ENCODE measurements at places on chromosomes 1 and 21. TPM values are rescaled to one million over a fixed set of nuclear protein-coding genes. Genes with fewer than 3 reads are reported as not detected.
A peak's percentile ranks its signal among the peaks of the same experiment; 100 is the strongest.

DNA sequence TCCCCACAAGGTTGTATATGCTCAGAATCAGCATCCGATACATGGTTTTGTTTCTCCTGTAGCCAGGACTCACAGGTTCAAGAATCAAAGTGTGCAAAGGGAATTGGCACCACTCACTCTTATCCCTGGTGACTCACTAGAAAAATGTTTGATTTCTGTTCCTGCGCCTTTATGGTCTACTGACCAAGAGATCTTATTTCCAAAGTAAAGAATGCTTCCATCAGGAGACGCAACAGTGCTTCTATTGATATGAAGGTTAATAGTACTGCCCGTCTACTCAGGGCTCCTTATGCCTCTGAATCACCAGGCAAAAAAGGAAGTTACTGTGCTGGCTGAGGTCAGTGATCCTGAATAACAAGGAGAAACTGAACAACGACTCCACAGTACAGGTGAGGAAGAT lies 1392.0 kb upstream of the PRMT6 start:
- DNase-seq, result no peak
- no peaks in the 10 kb centered on the region for H3K27me3 ChIP-seq
- no peak overlapping the region for H3K27ac ChIP-seq
- no peaks in the 10 kb centered on the region for H3K36me3 ChIP-seq

Gene KRTAP13-2
- not detected for total RNA-seq

DNA sequence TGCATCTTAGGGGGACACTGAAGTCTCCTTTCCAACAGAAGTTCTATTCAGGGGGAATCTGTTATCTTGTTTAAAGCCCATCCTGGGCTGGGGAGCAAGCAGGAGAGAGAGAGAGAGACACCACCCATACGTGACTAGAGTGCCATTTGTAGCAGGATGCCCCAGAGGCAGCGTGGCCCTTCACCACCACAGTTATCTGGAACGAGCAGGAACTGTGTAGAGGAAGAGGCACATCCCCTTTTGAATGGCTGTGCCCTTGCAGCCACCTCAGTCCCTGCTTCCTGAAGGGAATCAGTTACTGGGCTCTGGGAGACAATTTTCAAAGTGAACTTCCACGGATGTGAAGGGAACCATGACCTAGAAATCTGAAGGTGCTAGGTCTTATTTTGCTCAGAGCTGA lies 19.4 kb upstream of the LAMTOR5 start:
- no peak for DNase-seq
- H3K27ac ChIP-seq, result no peak overlapping the region
- no peak overlapping the region for H3K4me3 ChIP-seq
- no peaks in the 10 kb centered on the region for H3K4me1 ChIP-seq
- H3K36me3 ChIP-seq, result no peaks in the 10 kb centered on the region

- peak overlapping the region; percentile 87 for H3K27ac ChIP-seq
- H3K27me3 ChIP-seq, result no peaks in the 10 kb centered on the region
- H3K36me3 ChIP-seq, result peaks cover 20% of the 10 kb centered on the region
- H3K4me3 ChIP-seq, result peak overlapping the region; percentile 92
Measured at GRCh38 chr1:227734546-227734855, 601 bp downstream of the JMJD4 start.

- no peaks in the 10 kb centered on the region for H3K27me3 ChIP-seq
- H3K4me1 ChIP-seq, result peaks cover 44% of the 10 kb centered on the region
- peak; percentile 64 for DNase-seq
- H3K4me3 ChIP-seq, result no peak overlapping the region
- peaks cover 58% of the 10 kb centered on the region for H3K36me3 ChIP-seq
- H3K27ac ChIP-seq, result peak overlapping the region; percentile 75
Measured at GRCh38 chr1:246329900-246330299, 177.2 kb downstream of the SMYD3 start.

DNA sequence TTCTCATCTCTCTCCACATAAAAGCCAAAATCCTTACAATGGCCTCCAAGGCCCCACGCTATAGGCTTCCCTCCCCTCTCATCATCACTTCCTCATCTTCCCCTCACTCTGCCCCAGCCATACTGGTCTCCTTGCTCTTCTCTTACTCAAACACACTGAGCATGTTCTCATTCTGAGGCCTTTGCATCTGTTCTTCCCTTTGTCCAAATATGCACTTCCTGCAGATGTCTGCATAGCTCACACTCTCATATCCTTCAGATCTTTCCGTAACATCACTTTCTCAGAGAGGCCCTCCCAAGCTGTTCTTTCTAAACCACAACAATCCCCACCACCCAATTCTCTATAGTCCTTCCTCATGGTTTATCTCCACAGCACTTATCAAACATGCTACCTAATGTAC lies 284.1 kb downstream of the HHIPL2 start:
- H3K27me3 ChIP-seq, result no peaks in the 10 kb centered on the region
- no peak overlapping the region for H3K27ac ChIP-seq
- H3K4me1 ChIP-seq, result no peaks in the 10 kb centered on the region
- no peaks in the 10 kb centered on the region for H3K36me3 ChIP-seq
- peak; percentile 10 for DNase-seq

- no peaks in the 10 kb centered on the region for H3K4me1 ChIP-seq
- H3K27me3 ChIP-seq, result peaks cover 4% of the 10 kb centered on the region
- DNase-seq, result no peak
- H3K27ac ChIP-seq, result no peak overlapping the region
Measured at GRCh38 chr1:14128096-14128495, 428.1 kb downstream of the PRDM2 start.

Gene GPR52
- 0.97 TPM for total RNA-seq

Gene RPL11
- total RNA-seq, result 1,569 TPM

Gene U2AF1
- 31.3 TPM for total RNA-seq

- H3K27ac ChIP-seq, result no peak overlapping the region
- H3K27me3 ChIP-seq, result no peaks in the 10 kb centered on the region
- DNase-seq, result no peak
- no peaks in the 10 kb centered on the region for H3K4me1 ChIP-seq
- no peak overlapping the region for H3K4me3 ChIP-seq
Measured at GRCh38 chr1:45266151-45266801, 59.9 kb upstream of the ZSWIM5 start.

DNA sequence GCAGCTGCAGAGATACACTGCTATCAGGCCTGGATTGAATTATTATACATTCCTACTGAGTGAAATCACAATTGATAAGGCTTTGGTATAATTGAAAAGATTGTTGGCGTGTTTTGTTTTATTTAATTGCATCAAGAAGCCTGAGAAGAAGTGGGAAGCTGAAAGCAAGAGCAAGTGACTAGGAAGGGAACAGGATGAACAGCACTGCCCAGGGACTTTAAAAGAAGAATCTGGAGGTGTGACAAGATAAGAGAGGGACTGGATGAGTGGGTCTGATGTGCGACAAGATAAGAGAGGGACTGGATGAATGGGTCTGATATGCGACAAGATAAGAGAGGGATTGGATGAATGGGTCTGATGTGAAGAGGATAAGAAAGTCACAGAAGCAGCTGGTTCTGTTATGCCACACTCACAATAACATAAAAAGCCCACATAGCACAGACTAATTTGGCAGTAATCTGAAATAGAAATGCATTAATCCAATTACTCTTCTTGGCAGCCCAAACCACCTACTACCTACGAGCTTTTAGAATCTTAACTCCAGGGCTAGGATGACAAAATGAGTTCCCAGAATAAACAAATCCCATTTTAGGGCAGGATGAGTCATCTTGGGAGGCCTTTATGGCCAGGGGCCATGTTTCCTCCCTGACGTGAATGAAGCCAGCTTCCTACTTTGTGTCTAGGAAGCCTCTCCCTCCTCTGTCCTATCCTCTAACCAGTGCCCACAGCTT lies 129.7 kb downstream of the DUSP10 start:
- H3K27ac ChIP-seq, result no peak overlapping the region
- no peak for DNase-seq
- H3K27me3 ChIP-seq, result no peaks in the 10 kb centered on the region
- H3K36me3 ChIP-seq, result no peaks in the 10 kb centered on the region
- H3K4me3 ChIP-seq, result no peak overlapping the region

Gene PCP4
- not detected for total RNA-seq

Gene SLC1A7
- not detected for total RNA-seq

GRCh38 chr1:107920999-107921398 lies 44.0 kb downstream of the VAV3 start:
- H3K4me3 ChIP-seq, result no peak overlapping the region
- peaks cover 10% of the 10 kb centered on the region for H3K36me3 ChIP-seq
- peaks cover 43% of the 10 kb centered on the region for H3K4me1 ChIP-seq
- no peak for DNase-seq

DNA sequence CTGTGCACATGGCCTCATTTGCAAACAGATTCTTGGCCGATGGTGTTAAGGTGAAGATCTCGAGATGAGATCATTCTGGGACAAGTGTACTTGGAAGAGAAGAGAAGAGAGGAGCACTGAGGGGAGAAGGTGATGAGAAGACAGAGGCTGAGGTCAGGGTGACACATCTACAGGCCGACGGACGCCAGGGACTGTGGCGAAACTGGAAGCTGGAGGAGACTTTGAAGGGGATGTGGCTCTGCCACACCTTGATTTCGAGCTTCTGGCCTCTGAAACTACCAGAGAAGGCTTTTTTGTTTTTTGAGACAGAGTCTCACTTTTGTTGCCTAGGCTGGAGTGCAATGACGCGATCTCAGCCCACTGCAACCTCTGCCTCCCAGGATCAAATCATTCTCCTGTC lies 137.5 kb upstream of the TMEM51 start:
- H3K27me3 ChIP-seq, result no peaks in the 10 kb centered on the region
- DNase-seq, result no peak
- H3K4me3 ChIP-seq, result no peak overlapping the region

All from activated CD8-positive, alpha-beta T cell treated with anti-CD3 and anti-CD28 coated beads for 36 hours (primary cell).